ENCODE measurements at places on chromosomes 11 and 22.

- DNase-seq = no peak
These were observed 137.6 kb downstream of the CD44 start for GRCh38 chr11:35276396-35277145.

DNA sequence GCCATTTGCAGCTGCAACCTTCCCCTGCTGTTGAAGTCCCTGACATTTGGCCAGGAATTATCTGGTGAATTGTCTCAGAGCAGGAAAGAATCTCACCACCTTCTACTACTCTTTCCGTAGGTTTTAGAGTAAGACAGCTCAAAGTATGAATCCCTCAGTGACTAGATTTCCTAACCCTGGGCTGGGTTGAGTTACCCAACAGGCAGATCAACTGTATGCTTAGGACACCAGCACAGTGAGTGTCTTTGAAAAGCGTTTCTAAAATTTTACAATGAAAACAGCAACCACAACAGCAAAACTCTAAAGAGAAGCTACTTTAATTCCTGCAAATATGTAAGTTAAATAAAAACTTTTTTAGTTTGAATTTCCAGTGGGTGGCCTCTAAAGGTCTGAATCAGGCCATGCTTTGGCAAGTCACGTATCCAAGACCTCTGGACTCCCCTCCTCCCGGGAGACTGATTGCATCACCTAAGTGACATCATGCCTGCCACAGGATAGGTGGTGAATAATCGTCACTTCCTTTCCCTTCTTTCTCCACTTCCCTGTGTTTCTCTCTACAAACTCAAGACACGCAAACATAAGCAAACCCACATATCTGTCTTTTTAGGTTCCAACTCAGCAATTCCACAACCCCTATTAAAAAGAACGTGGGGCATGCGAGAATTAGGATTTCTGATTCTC, 7.8 kb downstream of the OR8B12 start:
- no peak for DNase-seq

DNA sequence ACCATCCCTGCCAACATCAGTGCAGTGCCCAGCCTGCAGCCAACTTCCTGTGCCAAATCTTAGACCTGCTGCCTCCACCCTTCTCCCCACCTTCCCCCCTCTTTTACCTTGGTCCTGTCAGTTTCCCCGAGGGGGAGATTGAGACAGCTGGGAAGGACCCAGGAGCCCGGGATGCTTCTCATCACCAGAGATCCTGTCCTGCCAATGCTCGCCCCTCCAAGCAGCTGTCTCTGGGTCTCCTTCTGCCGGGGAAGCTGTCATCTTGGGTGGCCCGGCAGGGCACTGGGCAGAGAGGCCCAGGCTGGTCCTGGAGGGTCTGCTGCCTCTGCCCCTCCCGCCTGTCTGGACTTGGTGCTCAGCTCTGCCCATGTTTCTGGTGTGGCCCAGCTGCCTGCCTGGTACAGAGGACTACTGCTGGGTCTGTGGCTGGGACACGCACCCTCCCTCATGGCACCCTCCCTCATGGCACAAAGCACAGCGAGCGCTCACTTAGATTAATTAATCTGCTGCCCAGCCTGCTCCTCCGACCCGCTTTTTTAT, 60.4 kb upstream of the THY1 start:
- no peak for DNase-seq

DNA sequence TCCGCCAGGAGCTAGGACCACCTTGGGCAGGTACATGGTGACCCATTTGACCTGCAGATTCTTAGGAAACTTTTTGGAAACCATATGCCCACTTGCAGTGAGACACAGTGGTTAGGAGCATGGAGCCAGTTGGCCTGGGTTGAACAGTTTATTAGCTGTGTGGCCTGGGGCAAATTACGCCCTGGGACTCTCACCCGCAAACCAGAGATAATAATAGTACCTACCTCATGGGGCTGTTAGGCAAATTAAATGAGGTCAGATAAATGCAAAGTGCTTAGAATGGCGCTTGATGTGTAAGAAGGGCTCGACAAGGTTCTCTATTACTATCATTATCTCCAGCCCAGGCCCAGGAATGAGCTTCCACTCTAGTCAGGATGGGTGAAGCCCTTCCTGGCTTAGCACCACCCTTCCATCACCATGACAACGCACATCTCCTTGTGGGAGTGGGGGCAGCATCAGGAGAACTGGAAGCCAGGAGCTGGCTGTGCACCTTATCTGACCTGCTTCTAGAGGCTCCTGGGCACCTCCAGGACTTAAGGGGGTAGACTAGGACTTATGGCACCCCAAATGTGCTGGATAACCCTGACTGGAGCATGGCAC, 5.1 kb downstream of the SYT12 start:
- no peak for DNase-seq

GRCh38 chr11:90187839-90188238, 35.0 kb downstream of the CHORDC1 start:
- DNase-seq = no peak

DNA sequence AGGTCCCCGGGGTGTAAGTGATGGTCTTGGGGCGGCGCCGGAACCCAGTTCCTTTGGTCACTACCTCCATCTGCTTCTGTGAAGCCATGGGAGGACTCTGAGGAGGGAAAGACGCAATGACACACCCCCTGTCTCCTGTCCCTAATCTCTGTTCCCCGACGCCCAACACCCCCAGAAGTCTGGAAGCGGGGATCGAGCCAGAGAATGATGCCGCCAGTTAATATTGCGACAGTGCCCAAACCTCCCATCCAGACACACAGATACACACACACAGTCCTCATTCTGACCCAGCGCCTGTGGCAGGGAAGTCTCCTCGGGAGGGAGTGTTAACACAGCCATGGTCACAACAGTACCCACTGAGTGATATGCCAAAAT, 352 bp downstream of the C22orf23 start:
- no peak for DNase-seq

DNA sequence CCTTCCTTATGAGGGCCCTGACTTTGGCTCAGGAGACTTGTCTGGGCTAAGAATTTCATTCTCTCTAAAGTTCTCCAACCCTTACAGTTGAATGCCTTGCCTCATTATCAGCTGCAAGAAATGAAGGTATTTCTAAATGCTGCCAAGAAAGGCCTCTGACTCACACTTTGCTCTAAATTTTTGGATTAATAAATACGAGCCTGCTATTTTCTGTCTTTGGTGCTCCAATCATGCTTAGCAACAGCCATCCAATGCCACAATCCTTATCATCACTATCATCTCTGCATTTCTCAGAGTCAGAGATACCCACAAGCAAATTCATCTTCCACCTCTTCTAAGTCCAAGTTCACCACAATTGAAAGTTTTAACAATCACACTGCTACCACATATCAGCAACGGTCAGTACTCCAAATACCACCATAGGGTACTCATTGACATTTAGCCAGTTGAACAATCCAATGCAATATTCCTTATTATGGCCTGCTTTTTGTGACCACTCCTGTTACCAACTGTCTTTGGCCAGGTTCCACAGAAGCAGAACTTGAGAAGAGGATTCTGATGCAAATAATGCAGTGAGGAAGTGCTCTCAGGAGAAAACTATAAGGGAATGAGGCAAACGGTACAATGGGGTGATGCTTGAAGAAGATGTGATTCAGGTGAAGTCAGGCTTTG, 5.7 kb downstream of the PATE2 start:
- no peak for DNase-seq

GRCh38 chr11:60252213-60253108, 9.5 kb upstream of the MS4A4E start:
- DNase-seq = no peak

DNA sequence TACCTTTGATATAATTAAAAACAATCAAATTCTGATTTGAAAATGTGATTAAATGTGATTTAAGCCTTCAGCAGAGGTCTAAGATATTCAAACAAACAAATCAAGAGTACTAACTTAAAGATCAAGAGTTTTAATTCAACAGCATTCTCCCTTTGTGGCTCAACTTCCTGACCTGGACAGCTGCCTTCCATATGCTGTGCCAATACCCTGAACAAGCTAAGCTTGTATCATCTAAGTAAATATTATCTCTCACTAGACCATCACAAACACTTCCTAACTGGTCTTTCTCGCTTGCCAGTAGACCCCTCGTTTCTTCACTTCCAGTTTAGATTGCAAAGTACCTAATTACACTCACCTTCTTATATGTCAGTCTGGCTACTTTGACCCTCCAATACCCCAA, 35.9 kb upstream of the P4HA3 start:
- no peak for DNase-seq

DNA sequence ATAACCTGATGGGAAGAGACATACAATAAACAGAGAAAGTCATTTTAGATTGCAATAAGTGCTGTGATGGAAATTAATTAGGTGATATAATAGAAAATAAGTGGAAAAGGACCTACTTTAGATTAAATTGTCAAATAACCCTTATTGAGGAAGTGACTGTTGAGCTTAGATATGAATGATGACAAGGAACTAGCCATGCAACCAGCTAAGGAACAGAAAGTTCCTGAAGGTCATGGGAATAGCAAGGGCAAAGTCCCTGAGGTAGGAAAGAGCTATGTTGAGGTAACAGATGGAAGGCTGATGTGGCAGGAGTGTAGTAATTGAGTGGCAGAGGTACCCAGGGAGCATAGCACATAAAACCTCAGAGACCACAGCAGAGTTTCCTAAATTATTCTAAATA, 135.2 kb downstream of the WNT11 start:
- no peak for DNase-seq

GRCh38 chr11:36404831-36405230, 105.2 kb downstream of the TRAF6 start:
- no peak for DNase-seq

GRCh38 chr11:69634069-69634468, 6.9 kb upstream of the CCND1 start:
- no peak for DNase-seq

GRCh38 chr11:102946237-102946636, 9.3 kb downstream of the MMP13 start:
- no peak for DNase-seq

- peak; percentile 2 for DNase-seq
These were observed 11.6 kb downstream of the CD59 start for GRCh38 chr11:33724644-33725035.

- no peak for DNase-seq
These were observed 5.5 kb downstream of the YDJC start for GRCh38 chr22:21624120-21624879.

- DNase-seq = no peak
These were observed 35.9 kb upstream of the TRIM29 start for GRCh38 chr11:120173807-120174206.

GRCh38 chr11:94786264-94787126, 18.3 kb downstream of the AMOTL1 start:
- DNase-seq = peak; percentile 17

DNA sequence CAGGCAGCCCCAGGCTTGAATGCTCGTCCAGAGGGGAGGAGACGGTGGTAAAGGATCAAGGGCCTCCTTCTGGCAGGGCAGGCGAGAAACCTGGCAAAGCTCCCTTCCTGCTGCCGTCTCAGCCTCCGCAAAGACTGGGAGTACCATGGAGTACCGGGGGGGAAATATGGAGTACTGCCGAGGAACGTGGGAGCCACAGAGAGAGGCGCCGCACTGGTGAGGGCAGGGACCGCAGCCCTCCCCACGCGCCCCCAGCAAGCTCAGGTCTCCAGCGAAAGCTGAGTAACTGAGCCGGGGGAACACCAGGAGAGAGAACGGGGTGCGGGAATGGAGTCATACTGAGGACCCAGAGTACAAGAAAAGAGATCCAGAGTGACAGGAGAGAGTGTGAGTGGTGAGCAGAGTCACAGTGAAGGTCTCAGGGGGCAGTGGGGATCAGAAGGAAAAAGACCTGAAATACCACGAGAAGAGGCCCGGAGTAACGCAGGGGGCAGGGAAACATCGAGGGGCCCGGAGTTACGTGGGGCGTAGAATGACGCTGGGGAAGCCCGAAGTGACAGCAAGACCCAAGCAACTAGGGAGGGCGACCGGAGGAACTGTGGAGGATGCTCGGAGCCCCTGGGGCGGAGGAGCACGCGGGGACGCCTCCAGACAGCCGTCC, 740 bp downstream of the EML3 start:
- DNase-seq = peak; percentile 33

Measured in NCI-H2029 (cell line).